Stimulated activated CD4-positive, alpha-beta T cell treated with anti-CD3 and anti-CD28 coated beads, Interleukin-12 subunit alpha, Interleukin-12 subunit beta, amount 100 ng/mL, for 24 hours (primary cell): ENCODE measurements at places on chromosomes 7 and 10.

DNA sequence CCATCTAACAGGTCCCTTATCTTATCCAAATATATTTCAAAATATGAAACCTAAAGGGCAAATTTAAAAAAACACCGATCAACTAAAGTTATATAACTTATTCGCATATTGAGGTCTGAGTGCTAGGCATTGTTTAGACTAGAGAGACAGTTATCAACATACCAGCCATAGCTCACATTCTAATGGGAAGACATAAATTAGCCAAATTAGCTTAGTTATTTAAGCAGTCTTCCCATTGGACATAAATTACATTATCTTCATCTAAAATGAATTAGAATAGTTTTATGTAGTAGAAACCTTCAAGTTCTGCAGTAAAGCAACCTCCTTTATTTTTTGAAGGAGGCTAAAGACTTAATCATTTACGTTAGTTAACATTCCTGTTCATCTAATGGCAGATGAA lies 17.4 kb downstream of the KIF5B start:
- DNase-seq, result no peak

GRCh38 chr10:5319863-5320262 lies 44.9 kb upstream of the UCN3 start:
- no peak for DNase-seq

- DNase-seq, result no peak
These were observed 294.5 kb downstream of the AUTS2 start for GRCh38 chr7:69892790-69893189.

DNA sequence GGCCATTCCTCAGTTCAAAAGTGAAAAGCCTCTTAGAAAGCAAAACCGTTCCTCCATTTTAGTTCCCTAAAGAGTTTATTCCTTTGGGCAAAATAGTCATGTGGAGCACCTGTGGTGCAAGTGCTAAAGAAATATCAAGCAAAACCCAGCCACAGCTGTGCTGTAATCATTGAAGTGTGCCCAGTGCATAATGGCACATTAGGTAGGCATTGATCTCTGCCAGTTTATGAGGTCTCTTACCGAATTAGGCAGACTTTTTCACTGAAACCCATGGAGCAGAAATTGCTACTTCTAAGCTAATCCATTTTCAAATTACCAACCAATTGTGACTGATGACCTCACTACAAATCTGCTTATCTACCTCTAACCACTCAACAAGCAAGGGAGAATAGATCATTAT lies 97.2 kb upstream of the SEMA3A start:
- DNase-seq, result no peak

DNA sequence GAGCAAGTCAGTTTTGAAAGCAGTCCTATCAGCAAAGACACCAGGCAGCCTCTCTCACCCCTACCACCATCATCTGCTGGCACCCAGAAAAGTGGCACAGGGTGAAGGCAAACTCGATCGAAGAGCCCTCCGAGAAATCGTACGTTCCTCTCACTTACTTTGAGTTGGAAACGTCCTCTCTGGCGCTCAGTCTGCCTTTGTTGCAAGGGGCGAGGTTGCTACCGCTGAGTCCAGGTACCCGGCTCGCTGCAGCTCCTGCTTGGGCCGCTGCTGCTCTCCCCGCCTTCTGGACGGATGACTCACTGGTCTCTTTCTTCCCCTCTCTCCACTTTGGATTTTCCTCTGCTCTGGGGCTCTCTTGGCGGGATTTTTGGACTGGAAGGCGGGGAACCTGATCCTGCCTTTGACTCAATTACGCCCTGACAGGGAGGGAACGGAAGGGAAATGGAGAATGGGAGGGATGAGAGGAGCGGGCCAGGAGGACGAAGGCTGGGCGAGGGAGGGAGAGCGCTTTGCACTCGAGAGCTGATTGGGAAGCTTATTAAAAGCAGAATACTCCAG lies at the start of gene PTN:
PTN (minus strand) TSS at position 453 of the 561 bp plus-strand sequence. CDS start 88,760 bp downstream, outside the sequence.
- no peak for DNase-seq

- no peak for DNase-seq
These were observed 79.6 kb downstream of the INPP5A start for GRCh38 chr10:132616996-132617736.

DNA sequence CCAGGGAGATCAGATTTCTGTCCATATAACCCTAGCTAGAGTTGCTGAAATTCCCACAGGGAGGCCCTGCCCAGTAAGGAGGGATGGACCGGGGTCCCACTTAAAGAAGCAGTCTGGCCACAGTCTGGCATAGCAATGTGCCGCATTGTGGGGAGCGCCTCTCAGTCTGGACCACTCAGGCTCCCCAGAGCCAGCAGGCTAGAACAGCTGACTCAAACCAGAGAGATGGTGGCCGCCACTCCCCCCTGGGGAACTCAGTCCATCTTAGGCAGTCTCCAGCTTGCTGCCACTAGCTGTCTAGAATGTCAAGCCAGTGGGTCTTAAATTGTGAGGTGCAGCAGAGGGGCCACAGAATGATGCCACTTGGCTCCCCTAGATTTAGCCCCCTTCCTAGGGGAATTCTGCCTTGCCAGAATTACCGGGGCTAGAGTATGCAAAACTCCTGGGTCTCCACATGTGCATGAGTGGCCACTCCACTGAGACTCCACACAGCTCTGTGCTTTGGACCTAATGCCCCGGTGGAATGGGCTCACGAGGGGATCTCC lies 133.3 kb upstream of the LANCL2 start:
- no peak for DNase-seq

DNA sequence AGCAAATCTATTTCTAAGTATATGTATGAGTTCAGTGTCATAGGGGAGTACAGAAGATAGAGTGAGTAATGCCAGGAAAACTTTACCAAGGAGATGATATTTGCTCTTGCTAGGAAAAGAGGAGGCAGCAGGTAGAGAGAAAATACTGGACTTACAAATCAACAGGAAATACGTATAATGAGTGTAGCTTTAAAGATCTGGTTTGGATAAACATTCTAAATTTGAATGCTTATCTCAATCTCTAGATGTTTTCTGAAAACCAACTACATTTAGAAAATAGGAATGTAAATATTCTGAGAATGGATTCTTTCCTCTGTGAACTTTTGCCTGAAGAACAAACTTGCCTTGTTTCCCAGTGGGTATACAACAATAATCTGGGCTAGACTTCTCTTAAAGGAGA lies 46.9 kb upstream of the GNAI1 start:
- DNase-seq, result no peak

GRCh38 chr7:13188236-13188805 lies 500.9 kb downstream of the ARL4A start:
- DNase-seq, result no peak

GRCh38 chr7:38744746-38745145 lies 113.6 kb upstream of the AMPH start:
- no peak for DNase-seq

- DNase-seq, result no peak
These were observed 98.9 kb downstream of the KAT6B start for GRCh38 chr10:74925291-74925690.

DNA sequence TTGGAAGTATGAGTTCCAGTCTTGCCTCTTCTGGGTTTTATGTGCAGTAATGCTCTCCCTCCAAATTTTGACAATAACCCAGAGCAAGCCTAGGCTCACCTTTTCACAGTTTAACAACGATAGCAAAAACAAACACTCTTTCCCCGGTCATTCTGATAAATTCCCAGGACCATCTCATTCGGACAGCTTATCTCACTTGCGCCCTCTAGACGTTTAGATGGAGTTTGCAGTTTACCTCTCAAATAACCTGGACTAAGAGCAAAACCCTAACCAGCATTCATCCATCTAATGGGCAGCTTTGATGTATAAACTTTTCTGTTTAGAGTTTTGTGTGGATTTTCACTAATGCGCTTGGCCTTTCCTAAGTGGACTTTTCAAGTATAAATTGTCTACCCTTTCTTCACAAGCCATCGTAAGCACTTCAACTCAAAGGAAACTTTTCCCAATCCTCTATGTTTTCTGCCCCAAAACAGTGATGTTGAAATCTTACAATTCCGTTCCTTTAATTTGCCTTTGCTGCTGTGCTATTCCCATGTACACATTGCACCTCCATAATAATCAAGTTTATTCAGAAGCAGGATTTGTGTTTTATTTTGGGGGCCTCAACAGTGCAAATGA lies 114.9 kb downstream of the HDAC9 start:
- no peak for DNase-seq

- no peak for DNase-seq
These were observed 158.0 kb downstream of the KCNMA1 start for GRCh38 chr10:77479586-77479985.

GRCh38 chr10:110667620-110668343 lies 23.6 kb downstream of the RBM20 start:
- no peak for DNase-seq

DNA sequence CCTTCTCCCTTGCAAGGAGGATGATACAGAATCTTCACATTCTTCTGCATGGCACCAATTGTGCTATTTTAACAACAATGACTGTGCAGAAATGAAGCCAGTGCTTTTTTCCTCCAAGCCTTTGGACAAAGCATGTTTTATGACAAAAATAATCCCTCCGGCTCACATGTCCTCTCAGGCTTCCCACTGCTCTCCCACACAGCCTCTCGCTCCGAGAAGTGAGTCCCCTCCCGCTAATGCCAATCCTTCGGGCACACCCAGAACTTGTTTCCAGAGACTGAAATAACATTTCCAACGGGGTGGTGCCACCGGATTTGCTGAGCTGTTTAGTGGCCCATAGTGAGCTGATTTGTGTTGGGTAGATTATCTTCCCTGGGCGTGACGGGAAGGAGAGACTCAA lies 35.8 kb downstream of the RBM17 start:
- no peak for DNase-seq

DNA sequence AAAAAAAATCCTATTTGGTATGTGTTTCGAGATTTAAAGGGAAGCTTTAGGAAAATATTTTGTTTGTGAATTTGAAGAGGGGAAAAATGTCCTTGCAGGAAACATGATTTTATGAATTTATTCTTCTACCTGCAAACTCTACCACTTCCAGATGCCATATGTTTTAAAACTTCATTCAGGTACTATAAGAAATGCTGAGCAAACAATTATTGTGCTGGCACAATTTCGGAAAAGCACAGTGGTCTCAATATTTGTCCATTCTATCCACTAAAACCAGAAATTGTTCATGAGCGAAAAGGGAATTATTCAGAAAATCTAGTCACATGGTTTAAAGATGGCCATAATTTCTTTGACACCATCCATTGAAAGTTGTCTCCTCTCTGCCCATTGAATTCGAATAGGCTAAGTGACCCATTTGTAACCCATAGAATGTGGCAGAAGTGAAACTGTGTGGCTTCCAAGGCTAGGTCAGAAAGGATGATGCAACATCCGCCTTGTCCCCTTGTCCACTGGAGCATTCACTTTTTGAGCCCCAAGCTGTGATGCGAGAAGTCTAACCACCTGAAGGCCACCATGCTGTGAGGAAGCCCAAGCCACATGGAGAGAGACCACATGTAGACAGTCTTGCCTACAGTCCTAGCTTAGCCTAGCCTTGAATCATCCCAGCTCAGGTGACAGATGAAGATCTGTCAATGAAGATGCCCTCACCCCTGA lies 189.8 kb upstream of the PRKCQ start:
- DNase-seq, result no peak

- no peak for DNase-seq
These were observed 53.3 kb downstream of the NT5C2 start for GRCh38 chr10:103139803-103140202.

GRCh38 chr10:19488592-19489280 lies 327.5 kb upstream of the PLXDC2 start:
- no peak for DNase-seq

- no peak for DNase-seq
These were observed 21.5 kb downstream of the RBM33 start for GRCh38 chr7:155665957-155666287.

GRCh38 chr10:30999070-30999712 lies 32.5 kb downstream of the ZNF438 start:
- DNase-seq, result no peak

- no peak for DNase-seq
These were observed 11.5 kb upstream of the NFKB2 start for GRCh38 chr10:102384053-102384452.

- DNase-seq, result no peak
These were observed 380.9 kb downstream of the PARD3 start for GRCh38 chr10:34434119-34434594.

DNA sequence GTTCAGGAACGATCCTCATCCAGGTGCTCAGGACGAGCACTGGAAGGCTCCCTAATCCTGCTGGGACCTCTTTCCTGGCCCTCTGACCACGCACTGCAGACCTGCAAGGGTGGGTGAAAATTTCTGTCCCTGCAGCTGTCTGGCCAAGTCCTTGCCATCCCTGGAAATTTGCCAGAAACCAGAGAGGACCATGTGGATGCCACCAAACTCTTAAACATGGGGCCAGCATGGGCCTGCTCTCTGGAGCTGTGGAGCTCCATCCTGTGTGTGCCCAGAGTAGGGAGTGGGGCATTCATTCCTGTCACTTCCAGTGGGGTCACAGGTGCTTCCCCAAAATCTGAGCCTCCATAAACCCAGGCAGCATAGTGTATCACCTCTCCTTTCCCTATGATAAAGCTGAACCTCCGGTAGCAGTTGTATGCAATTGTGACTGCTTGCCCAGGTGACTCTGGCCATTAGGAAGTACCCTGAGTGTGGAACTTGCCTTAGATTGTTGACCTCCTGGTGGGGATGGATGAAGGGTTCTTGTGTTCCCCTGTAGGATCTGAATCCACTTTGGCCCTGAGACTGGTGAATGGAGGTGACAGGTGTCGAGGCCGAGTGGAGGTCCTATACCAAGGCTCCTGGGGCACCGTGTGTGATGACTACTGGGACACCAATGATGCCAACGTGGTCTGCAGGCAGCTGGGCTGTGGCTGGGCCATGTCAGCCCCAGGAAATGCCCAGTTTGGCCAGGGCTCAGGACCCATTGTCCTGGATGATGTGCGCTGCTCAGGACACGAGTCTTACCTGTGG lies 57.1 kb downstream of the DMBT1 start:
- DNase-seq, result no peak

- DNase-seq, result no peak
These were observed 240.4 kb downstream of the ABCA13 start for GRCh38 chr7:48411619-48412018.

DNA sequence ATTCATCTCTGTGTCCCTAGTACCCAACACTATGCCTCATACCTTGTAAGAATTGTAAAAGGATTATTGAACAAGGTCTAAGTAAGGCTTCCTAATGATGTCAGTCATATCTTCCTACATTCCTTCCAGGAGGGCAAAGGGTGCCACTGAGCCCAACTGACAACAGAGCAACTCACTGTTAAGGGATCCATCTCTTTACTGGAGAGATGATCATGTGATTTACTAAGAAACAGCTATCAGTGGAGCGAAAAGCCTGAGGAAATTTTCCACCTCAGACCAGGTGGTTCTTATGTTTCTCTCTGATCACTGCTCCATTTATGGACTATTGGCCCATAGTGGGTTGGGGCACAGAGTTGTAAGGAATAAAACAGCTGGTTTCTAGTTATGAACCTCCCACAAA lies 38.9 kb upstream of the CNNM1 start:
- no peak for DNase-seq

GRCh38 chr7:41817386-41817785 lies 114.5 kb upstream of the INHBA start:
- DNase-seq, result no peak
